NCI-H446 treated with DMSO at 0.1 percent for 48 hours (cell line): ENCODE measurements at places on chromosomes 16 and 17.

GRCh38 chr17:41909088-41909487 is 9.7 kb downstream of the ACLY start:
- DNase-seq, result no peak

- no peak for DNase-seq
These were observed 97.0 kb downstream of the PRKCA start for GRCh38 chr17:66399441-66399840.

DNA sequence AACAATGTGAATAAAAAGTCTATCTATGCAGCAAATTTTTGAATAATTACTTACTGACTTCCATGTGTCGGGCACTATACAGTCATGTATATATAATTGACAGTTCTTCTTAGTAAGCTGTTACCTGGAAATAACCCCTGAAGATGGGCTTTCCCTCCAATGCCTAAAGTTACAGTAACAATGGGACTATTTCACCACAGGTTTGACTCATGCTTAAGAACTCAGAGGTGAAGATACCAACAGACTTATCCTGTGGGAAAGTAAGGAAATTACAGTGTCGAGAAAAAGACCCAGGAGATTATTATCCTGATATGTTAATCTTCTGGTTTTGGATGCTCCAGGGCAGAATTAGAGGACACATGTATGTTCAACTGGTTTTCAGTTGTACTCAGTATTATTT is 601.5 kb upstream of the SOX9 start:
- DNase-seq, result no peak

DNA sequence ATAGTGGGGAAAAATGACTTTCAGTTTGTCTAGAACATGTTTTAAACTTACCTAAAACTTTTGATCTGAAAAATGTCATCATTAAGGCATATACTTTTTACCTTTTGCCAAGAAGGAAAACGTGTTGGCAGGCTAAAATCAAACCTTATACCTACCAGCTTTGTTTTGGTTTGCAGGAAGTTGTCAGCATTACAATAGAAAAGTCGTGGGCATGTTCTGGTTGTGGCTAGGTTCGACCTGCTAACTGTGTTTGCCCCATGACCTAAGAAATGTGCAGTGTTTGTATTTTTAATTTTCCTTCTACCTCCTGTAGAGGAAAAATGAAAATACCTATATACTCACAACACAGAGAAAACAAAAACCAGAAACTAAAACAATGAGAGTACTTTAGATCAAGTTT is 13.0 kb downstream of the SKAP1 start:
- no peak for DNase-seq

DNA sequence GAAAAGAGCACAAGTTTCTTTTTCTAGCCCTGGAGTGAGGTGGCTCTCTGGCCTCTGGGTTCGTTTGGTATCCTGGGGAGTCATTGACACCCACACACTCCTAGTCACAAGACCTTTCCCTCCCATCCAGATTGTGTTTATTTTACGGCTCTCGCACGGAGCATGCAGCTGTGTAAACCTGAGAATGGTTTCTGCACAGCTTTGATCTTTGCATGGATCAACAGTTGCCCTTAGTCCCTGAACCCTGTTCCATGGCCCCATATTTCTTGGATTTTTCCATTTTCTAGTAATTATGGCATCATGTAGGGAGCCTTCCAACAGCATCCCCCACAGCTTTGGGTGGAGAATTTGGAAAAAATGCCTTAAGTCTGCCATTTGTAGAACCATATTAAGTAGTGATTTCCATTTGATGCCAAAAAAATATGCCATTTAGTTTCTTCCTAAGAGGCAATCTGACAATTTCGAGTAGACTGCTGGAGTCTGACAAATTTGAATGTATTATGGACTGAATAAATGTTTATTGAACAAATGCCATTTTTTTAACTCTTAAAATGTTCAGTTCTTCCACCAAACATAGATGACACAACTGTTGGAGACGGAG is 197.7 kb downstream of the WWOX start:
- no peak for DNase-seq

DNA sequence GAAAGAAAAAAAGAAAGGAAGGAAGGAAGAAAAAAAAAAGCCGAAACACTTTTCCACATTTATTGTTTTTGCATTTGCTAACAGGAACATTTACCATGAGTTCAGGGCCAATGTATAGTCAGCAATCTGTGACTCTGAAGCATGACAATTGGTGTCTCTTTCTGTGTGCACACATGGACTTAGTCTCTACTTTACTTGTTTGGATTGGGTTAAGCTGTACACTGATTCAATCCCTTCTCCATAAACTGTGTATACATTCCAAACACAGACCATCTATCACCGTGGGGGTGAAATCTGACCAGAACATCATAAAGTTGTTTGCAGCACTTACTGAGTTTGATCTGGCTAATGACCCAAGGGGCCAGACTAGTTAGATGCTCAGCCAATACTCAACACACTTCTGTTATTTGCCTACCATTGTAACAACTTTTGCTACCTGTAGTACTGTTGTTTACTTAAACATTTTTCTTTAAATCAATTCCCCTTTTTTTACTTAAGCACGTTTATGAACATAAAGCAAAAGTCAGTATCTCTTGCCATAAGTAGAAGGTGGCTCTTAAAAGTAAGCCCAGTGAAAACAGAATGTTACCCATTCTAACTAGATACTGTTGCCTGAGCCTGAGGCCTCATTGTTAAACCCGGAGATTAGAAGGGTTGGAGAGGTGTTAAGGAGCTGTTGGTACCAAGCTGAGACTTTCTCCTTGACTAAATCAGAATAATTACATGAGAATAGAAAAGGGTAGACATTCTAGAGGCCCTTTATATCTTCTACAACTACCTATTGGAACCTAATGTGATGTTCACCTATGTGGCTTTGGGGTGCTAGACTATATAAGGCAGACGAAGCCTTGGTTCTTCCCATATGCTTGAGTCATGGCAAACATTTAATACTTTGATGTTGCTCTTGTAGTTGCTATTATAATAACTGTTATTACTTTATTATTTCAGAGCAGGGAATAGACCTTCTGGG is 41.8 kb downstream of the SCNN1B start:
- DNase-seq, result no peak

GRCh38 chr17:76690596-76691280 is 20.0 kb downstream of the MXRA7 start:
- DNase-seq, result no peak
